ENCODE measurements at places on chromosomes 4 and X.
A peak's percentile ranks its signal among the peaks of the same experiment; 100 is the strongest.

DNA sequence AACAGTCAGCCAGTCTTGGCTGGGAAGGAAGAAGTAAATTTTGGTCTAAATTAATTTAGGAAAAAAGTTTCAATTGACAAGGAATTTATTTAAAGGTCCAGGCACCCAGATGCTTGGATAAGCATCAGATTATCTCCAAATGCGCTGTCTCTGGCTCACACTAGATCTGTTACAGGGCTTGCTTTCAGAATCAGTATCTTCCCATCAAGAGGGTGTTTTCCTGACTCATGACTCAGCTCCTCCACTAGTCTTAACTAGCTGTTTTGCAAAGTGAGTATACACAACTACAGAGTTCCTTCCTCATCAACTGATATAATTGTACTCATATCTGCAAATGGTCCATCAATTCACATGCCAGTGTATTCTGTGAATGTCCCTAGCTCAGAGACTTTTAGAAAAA lies 482.1 kb upstream of the CPEB2 start:
- DNase-seq = no peak

- DNase-seq = no peak
These were observed 2.6 kb downstream of the LHFPL1 start for GRCh38 chrX:112677167-112677566.

- DNase-seq = no peak
These were observed 40.5 kb downstream of the CASP6 start for GRCh38 chr4:109662771-109663170.

DNA sequence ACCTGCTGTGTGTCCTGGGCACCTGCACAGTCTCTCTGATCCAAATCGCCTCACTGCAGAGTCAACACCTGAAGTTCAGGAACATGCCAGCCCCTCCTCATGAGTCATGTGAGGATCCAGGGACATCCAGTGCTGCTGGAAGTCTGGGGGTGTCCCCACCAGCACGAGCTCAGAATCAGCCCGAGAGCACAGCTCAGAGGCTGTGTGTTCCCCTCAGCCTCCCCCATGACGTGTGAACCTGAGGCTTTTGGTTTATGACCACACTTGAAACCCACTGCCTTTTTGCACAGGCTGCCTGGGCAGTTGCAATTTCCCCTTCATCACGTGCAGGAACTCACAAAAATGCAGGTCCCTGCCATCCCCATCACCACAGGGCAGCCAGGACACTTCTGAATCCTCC lies 47.1 kb downstream of the PPP2R2C start:
- no peak for DNase-seq

DNA sequence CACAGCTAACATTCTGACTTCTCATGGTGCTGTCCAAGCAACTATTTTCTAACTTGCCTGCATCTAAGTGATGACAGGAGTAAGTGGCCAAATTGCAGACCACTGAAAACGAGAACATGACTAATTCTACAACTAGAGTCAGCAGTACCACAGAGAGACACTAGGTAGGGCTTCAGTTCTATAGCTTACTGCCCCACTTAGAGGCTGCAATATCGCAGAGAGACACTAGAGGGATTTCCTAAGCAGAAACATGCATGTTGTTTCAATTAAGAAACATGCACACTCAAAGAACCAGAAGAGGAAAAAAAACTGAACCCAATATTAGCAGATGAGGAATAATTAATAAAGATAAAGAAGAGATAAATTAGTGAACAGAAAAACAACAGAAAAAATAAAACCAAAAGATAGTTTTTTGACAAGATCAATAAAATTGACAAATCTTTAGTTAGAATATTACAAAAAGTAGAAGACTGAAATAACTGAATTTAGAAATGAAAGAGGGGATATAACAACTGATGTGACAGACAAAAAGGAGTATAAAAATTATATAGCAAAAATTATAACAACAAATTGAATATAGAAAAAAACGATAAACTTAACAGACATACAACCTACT lies 100.8 kb downstream of the SPIN4 start:
- DNase-seq = no peak

DNA sequence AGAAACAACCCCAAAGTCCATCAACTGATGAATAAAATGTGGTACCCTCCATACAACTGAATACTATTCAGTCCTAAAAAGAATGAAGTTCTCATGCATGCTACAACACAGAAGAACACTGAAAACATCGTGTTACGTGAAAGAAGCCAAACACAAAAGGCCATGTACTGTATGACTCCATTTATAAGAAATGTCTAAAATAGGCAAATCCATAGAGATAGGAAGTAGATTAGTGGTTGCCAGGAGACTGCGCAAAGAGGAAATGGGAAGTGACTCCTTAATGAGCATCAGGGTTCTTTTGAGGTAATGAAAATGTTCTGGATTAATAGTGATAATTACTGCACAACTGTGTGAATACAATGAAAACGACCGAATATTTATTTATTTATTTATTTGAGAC lies 23.4 kb downstream of the FBXW7 start:
- DNase-seq = no peak

DNA sequence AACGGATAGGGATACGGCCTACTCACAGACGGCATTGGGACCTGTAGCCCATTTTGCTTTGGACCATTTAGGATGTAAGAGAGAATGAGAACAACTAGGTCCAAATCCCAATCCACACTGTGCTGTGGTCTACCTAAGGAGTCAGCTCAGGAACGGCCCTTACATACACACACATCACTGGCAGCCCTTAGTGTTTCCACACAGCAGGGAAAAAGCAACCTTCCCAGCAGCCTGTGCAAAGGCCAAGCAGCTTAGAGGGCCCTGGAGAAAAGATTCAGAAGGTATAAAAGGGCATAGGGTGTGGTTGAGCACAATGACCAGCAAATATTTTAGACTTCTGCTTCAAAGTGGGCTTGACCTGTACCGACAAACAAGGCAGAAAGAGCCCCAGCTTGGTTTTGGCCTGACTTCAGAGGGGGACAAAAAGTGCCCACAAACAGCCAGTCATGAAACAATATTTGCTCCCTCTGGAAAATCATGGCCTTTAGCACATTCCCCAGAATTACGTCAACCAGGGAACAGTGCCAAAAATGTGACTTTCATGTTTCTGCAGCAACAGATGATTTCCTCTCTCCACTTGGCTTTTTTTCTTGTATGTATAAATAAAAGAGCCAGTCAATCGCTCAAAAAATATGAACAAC lies 359.5 kb upstream of the FGF16 start:
- DNase-seq = no peak

GRCh38 chr4:622071-622995 lies 3.0 kb upstream of the PDE6B start:
- no peak for DNase-seq

DNA sequence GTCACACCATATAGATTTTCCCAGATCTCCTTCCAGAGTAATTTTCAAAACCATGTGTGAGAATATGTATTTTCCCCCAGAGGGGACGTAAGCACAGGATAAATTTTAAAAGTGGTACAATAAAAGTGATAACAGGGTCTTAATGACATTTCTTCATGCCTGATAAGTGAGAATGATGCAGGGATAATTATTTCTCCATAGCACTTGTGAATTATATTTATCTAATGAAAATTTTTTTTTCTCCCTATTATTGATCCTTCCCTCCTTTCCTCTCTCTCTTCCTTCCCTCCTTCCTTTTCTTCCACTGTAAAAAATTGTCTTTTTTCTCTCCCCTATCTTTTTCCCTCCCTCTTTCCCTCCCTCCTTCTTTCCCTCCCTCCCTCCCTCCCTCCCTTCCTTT lies 17.0 kb upstream of the TRPC3 start:
- DNase-seq = no peak

DNA sequence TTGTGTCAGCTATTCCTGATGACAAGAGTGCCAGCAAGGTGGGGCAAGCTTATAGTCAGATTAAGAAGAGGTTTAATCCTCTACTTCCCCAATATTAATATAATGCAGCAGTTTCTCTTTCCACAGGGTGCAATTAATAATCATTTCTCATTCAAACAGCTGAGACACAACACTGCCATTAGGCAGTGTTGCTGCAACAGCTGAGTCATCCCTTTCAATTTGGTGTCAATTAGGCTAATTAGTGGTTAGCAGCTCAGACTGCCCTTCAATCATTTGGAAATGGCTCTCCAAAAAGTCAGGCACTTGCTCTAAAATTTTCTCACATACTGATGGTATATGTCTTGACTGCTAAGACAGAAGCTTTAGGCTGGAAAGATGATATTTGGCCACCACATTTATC lies 265.7 kb upstream of the FAM241A start:
- no peak for DNase-seq

GRCh38 chr4:41323179-41323578 lies 66.5 kb downstream of the UCHL1 start:
- no peak for DNase-seq

GRCh38 chr4:7632341-7632740 lies 197.6 kb upstream of the PSAPL1 start:
- DNase-seq = no peak

GRCh38 chr4:189291939-189292338 lies 648.7 kb upstream of the FRG1 start:
- DNase-seq = no peak

GRCh38 chrX:22399437-22400192 lies 126.9 kb downstream of the CBLL2 start:
- no peak for DNase-seq

DNA sequence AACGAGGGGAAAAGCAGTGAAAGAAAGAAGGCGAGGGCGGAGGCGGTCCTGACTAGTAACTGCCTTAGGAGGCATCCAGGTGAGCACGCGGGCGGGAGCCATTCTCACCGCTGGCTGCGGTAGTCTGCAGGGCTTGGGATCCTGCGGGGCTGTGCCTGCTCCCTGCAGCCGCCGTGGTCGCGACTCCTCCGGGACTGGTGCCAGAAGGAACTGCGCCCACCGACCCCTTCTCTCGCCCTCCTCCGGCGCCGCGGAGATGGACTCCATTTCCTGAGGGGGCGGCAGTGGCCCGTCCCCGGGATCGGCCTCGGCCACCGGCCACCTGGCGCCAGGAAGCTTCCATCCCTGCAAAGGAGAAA lies 543 bp downstream of the NFXL1 start:
- peak; percentile 49 for DNase-seq

GRCh38 chrX:10597871-10598270 lies 22.5 kb downstream of the MID1 start:
- DNase-seq = no peak

DNA sequence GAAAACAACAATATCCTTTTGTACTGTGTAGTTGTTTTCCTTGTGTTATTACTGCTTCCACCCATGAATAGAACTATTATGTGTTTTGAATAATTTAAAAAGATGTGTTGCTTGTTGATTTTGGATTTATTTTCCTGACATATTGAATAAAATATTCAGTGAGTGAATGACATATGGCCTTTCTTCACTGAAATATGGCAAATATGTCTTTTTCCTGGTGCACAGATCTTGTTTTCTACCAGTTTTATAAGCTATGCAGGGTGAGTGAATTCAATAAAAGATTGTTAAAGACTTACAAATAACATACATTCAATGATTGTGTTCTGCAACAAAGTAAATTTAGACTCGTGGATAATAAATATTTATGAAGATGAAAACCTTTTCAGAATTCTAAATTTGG lies 1216.3 kb upstream of the ADGRL3 start:
- DNase-seq = no peak

DNA sequence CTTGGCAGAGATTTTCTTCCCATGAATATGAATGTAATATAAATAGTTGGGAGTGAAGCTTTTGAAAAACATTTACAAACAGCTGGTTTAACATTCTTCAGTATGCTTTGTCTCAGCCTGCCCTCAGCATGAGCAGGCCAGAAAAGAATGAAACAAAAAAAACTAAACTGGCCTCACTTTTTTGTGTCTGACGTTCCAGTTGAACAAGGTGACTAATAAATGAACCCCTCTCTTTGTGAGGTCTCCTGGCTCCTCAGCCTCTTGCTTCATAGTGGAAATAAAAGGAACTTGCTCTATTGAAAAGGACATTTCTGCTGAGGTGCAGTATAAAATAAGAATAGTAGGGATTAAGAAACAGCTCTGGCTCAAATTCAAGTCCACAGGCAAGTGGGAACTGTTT lies 9.4 kb downstream of the CHST7 start:
- no peak for DNase-seq

- no peak for DNase-seq
These were observed 62.5 kb upstream of the HOPX start for GRCh38 chr4:56743550-56743949.

- DNase-seq = no peak
These were observed 43.1 kb downstream of the ZGRF1 start for GRCh38 chr4:112593438-112594133.

DNA sequence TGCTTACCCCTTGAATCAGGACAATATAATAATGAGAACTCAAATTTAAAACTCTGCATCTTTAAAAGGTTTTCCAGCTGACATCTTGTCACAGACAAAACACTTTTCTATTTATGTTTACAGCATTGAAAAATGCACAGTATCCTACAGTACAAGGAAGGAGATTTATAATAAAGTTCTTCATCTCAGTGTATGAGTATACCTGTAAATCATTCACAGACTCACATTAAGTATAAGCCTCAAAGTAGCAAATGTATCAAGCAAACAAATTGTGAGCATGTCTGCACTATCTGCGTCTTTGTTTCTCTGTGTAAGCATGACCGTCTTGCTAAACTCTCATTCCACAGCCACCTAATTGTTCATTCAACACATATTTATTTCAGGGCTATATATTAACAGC lies 52.8 kb downstream of the PPP1R2C start:
- no peak for DNase-seq

- no peak for DNase-seq
These were observed 221.5 kb downstream of the PCDH18 start for GRCh38 chr4:137310593-137311490.

DNA sequence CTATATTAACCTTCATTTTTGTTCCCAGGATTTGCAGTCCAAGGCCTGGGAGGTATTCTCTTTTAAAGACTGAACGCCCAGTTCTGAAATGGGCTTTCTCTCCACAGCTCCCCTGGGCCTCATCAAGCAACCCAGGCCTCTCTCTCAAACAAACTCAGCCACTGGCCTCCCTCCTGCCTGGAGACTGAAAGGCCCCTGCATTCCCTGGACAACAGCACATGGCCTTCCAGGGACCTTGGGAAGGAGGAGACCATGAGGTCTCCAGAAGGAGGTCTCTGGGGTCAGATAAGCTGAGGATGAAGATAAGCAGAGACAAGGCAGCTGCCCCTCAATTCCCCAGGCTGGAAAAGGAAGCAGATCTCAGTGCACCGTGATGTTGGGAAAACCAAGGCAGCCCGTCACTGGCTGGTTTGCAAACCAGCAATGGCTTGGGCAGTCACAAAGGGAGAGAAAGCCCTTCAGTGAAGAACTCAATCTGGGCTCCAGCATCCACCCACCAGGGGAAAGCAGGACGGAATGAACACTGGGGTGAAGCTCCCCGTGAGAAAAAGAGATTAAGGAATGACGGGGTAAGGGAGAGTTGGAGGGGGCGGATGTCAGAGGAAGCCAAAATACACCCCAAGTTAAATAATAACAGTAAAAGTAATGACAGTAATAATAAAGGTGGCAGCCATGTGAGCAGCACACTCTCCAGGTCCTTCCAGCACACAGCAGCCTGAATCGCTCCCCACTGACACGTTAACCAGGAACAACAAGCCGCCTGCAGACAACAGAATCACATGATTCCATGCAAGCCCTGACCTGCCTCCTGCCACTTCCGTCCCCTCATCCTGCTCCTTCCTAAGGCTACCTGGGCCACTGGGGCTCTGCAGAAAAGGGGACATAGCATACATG lies 22.3 kb downstream of the AMOT start:
- no peak for DNase-seq
